ENCODE measurements at places on chromosomes 3 and 15.

DNA sequence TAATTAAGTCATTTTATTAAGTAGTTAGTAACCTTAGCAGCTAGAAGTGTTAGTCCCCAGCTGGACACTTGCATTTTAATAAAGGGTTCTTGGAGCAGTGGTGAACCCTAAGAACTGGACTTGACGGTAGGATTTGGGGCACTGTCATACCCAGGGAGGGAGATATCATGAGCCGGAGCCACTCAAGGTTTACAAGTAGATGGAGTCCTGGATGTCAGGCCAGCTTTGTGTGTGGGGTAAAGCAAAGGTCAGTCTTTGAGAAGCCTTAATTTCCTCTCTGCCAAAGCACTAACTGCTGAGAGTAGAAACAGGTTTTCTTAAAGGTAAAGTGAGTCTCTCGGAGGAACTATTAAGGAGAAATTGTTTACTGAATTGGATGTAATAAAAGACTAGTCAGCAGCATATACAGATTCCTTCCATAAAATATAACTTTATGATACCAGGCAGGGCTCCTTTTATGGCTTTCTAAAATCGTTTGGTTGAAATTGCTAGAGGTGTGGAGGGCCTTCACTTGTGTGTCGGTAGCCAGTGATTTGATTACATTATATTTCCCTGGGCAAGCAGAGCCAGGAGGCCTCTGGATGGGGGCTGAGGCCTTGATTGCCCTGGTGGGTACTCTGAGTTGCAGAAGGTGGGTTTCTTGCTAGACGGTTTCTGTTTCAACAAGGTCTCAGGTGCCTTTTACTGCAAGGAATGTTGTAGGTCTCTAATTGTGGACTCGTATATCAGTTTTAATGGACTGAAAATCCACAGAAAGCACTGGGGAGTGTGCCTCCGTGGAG lies 23.1 kb downstream of the SQOR start:
- DNase-seq: no peak

DNA sequence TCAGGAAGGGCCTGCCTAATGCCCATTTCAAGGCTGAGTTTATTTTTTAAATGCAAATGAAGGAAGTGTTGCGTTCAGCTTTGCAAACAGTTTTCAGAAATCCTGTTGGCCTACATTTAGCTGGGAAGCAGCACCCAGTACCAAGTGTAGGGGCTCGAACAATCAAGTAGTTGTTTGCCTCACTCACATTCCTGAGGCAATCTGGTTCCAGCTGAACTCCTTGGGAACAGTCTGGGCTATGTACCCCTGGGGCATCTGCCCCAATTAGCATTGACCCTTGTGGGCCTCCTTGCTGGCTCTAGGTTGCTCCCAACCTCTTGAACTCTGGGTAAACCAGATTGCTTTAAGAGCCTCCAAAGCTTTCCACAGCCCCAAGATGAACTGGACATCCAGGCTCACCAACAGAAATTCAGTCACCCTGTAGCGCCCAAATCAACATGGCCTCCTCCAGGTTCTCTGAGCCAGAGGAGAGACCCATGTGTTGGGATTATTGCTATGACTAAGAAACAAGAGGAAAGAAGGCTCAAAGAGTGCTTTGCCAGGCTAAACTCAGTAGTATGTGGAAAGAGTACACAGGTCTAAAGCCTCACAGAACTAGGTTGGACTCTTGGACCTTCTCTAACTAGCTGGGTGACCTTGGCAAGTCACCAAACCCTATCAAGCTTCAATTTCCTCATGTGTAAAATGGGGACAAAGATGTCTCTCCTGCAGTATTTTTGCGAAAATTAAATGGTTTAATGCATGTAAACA lies 532.7 kb downstream of the SOX2 start:
- no peak for DNase-seq

DNA sequence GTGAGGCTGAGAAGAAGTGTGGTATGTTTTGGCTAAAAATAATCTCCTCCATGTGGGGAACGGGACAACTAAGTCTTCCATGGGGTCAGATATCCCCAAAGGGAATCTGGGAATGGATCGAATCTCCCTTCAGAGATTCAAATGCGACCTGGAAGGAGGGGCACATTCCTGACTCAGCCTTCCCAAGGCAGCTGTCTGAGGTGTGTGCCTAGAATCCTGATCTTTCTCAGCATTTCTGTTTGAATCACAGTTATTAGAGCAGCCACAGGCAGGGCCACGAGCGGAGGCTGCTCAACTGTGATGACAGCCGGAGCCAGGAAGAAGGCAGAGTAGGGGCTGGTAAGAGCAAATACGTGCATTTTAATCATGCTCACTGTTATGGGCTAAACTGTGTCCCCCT lies 135.1 kb downstream of the ADAMTS17 start:
- no peak for DNase-seq

DNA sequence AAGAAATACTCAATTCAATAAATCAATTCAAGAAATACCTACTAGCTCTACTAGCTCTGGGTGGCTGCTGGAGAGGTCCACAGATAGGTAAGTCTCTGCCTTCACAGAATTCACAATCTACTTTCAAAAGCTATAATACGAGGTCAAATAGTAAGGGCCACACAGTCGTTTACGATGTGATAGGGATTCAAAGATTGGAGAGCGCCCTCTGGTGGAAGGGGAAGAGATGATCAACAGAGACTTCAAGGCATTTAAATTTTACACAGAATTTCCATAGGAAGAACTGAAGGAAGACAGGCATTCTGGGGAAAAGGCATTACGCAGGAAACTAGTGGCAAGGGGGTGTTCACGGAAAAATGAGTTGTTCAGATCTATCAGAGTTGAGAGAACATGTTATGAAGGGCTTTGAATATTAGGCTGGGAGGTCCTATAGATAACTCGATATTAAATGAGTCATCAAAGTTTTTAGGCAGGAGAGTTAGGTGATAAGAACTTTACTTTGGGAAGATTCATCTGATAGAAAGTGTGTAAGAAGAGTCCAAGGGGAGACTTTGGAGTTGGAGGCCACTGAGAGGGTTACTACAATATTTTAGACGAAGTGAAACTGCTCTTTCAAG lies 128.8 kb downstream of the FRMD5 start:
- DNase-seq: peak; percentile 50

- DNase-seq: peak; percentile 35
Measured at GRCh38 chr3:121152573-121152972, 244.6 kb downstream of the STXBP5L start.

Measured in HFFc6 (cell line).